ENCODE measurements at places on chromosomes 4 and X.

- peak; percentile 24 for DNase-seq
Measured at GRCh38 chrX:24858004-24858746, 157.6 kb downstream of the ARX start.

GRCh38 chr4:6331018-6331417 lies 61.4 kb downstream of the WFS1 start:
- peak; percentile 26 for DNase-seq

GRCh38 chr4:139223682-139224317 lies 46.8 kb upstream of the ELF2 start:
- DNase-seq, result peak; percentile 68

GRCh38 chr4:72568959-72569718 lies at the start of gene ADAMTS3:
Gene ADAMTS3 (minus strand): TSS chr4:72569221. CDS start chr4:72568762, 459 bp downstream.
- peak; percentile 58 for DNase-seq

GRCh38 chrX:107826238-107827029 lies 768 bp downstream of the MID2 start:
- peak; percentile 66 for DNase-seq

DNA sequence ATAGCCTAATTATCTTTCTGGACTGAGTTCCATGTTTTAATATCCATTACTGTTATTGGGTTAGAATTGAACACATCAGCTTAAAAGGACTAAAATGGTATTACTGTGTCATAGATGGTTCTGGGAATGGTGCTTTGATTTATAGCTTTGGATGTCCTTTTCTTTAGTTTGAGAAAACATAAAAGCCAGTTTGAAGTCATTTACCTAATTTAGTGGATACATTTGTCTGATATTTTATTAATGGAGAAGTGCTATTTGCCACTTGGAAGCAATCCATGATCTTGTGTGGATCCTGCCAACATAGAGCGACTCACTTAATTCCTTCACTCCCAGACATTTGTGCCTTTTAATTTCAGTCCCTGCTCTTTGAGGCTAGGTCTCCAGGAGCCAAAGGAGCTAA lies 212.4 kb upstream of the PACRGL start:
- DNase-seq, result peak; percentile 75

DNA sequence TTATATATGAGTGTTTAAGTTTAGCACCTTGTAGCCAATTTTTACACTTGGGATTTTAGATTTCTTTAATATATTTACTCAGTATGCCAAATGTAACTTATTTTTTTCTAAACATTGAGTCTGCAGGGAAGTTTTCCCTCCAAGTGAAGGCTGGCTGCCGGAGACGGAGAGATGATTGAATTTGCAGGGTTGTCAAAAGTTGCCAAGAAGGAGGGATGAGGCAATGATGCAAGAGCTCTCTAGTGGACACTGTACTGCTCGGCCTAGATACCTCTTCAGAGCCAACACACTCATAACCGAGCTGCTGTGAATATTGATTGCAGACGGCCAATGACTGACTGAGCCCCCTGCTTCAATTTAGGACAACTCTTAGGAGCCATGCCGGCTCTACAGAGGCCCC lies 318.6 kb upstream of the CASK start:
- no peak for DNase-seq

- no peak for DNase-seq
Measured at GRCh38 chr4:79013756-79014155, 74.5 kb upstream of the PAQR3 start.

- DNase-seq, result peak; percentile 68
Measured at GRCh38 chr4:151324752-151325110, 674 bp downstream of the SH3D19 start.

DNA sequence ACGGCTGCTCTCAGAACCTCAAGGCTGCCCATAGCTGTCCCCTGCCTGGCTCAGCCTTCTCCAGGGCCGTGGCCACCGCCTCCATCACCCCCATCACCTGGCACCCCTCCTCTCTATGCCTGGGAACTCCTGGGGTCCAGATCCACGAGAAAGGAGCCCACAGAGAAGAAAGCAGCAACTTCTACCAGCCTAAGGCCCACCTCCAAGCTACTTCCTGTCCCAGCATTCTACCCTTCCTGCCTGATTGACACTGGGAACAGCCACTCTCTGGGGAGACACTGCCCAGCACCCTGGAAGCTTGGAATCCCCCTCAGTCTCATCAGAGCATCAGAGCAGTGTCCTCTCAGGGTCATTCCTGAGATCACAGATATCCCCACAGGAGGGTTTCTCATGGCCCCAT lies 36.9 kb upstream of the PROM1 start:
- DNase-seq, result peak; percentile 19

DNA sequence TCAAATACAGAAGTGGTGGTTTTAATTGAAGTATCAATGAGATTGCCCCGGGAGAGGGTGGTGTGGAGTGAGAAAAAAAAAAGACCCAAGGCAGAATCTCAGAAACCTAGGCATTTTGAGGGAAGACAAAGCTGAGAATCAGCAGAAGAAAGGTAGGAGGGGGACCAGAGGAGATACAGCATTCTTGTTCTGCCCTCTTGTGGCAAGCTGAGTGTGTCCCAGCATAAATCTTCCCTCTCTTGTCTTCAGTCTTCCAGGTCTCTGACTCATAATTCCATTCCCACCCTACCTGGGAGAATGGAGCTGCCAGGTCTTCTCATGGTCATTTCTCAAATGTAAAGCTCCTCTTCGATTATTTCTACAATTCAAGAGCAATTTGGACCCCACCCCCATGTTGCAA lies 32.7 kb upstream of the MAGED1 start:
- DNase-seq, result peak; percentile 52

- peak; percentile 98 for DNase-seq
Measured at GRCh38 chrX:2552621-2553201, 51.9 kb upstream of the DHRSX start.

GRCh38 chr4:11009281-11009680 lies 324.7 kb upstream of the CLNK start:
- no peak for DNase-seq

- DNase-seq, result no peak
Measured at GRCh38 chr4:61909031-61909430, 708.9 kb downstream of the ADGRL3 start.

GRCh38 chr4:212438-213188 lies 88.3 kb downstream of the ZNF718 start:
- peak; percentile 41 for DNase-seq

- no peak for DNase-seq
Measured at GRCh38 chrX:74890676-74891430, 34.4 kb downstream of the NEXMIF start.

GRCh38 chr4:105191621-105192210 lies 45.0 kb downstream of the TET2 start:
- DNase-seq, result peak; percentile 63

- DNase-seq, result no peak
Measured at GRCh38 chrX:65671286-65671685, 3.8 kb downstream of the MSN start.

DNA sequence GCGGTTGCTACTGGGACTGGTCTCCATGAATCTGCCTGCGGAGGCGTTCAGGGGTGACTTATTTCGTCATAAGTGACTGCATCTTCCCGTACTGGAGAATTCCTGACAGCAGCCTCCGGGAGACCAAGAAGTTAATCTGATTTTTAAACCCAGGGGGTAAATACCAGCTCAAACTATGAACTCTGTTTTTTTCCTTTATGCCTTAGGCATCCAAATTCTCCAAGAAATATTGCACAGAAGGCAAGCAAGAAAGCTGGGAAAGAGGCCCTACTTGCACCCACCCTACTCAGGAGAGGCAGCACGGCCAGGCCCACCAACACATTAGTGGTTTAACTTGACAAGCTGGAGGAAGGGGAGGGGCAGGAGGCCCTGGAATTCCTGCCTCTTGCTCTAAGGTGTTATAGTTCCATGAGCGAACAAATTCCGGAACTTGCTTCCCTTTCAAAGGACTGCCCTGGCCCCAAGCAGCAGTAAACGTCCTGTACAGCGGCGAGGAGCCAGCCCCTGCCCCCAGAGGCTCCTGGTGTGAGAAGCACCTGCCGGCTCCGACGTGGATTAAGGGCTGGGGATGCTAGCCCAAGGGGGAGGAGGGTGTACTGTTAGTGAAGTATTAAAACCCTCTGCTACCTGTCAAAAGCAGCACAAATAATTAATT lies 177.2 kb downstream of the AFAP1 start:
- DNase-seq, result no peak

DNA sequence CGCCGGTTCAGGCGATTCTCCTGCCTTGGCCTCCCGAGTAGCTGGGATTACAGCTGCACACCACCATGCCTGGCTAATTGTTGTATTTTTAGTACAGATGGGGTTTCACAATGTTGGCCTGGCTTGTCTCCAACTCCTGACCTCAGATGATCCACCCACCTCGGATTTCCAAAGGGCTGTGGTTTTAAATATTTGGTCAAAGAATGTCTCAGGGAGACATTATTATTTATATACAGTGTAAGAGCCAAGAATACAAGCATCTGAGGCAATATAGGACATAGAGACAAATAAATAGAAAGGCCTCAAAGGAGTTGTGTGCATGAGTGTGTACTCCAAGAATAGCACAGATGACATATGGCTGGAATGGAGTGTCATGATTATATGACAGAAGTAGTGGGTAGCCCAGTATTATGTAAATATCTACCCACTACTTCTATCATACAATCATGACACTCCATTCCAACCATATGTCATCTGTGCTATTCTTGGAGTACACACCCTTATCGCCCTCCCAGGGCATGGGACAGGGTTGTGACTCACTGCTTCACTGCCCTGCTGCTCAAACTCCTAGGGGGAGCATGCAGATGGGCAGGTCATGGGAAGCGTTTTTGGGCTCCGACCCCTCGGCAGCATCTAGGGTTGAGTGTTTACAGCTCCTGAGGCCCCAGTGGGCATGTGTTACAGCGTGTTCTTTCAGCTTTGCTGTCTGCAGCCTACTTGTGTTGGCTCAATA lies 1649.8 kb upstream of the PCDH10 start:
- no peak for DNase-seq

DNA sequence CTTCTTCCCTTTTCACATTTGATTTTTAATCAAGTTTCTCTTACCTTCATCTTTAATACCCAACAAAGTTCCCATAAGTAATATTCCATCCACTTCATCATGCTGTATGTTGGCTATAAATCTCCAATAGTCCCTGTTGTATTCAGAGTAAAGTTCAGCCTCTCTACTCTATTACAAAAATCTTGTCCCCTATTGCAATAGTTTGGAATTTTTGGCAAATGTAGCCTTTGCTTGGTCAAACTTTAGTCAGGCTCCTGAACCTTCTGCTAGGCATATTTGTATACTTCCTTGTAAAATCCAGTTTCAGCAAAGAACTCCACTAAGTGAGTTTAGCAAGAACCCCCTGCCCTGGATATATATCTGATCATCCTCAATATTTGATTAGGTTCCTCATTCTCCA lies 54.0 kb upstream of the PACRGL start:
- DNase-seq, result no peak

DNA sequence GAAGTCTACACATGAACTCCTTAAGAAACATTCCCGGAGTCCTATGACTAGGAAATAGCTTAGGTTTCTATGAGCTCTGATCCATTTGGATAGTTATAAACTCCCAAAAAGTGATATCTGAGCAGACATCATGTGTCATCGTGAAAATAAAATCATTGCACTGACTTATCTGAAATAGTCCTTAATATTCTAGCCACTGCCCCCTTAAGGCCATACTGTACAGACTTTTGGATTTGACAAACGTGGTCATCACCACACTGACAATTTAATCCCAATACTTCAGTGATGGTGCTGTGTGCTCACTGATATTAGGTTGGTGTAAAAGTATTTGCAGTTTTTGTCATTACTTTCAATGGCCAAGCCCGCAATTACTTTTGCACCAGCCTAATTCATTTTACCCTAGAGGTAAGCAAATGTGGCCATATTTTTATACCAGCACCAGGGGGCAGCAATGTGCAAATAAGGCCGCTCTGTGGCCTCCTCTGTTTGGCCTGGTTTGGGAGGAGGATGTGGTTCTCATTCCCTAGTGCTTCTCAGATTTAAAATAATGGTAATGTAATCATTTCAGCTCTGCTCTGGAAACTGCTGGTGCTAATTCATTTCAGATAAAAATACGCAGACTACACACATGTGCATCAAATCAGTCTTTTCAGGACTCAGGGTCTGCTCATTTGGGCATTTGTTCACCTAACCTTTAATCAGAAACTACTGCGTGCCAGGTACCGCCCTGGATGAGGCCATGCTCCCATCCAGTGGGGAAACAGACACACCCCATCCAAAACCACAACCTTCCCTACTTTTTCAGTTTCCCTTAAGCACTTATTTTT lies 196.4 kb upstream of the C1QTNF7 start:
- peak; percentile 86 for DNase-seq
